ENCODE measurements at places on chromosomes 5 and 9.

DNA sequence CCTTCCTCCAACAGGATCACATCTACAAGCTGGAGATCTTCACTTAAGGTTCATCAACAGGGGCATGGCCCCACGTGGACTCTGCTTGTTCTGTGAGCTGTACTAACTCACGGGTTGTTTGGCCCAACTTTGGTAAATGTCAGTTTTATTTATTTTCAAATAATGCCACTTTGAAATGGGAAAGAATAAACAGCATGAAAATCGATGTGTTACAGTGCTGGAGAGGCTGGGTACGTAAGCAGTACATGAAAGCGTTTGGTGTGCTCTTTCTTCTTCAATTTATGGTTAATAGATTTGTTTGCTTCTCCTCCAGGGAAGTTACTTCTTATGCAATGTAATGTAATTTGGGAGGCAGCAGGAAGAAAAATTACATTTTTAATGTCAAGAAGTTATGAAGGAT lies 389.9 kb upstream of the DAP start:
- DNase-seq = no peak

- DNase-seq = no peak
These were observed 38.1 kb upstream of the EQTN start for GRCh38 chr9:27335075-27335474.

- no peak for DNase-seq
These were observed 15.8 kb downstream of the ISL1 start for GRCh38 chr5:51398875-51399642.

GRCh38 chr9:127390248-127390545 lies 6.8 kb upstream of the SLC2A8 start:
- no peak for DNase-seq

GRCh38 chr5:102306121-102306520 lies 10.0 kb upstream of the SLCO4C1 start:
- no peak for DNase-seq

DNA sequence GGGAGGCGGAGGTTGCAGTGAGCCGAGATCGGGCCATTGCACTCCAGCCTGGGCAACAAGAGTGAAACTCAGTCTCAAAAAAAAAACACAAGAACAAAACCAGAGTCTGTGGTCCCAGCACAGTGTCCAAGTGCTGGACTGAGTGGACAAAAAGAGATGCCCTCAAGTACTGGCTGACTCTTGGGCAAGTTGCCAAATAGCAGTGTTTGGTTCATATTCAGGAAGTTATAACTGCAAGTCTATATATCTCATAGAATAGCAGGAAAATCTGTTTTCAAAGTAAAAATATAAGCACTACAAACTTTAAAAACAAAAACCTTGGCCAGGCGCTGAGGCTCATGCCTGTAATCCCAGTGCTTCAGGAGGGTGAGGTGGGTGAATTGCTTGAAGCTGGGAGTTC lies 7.3 kb downstream of the HABP4 start:
- no peak for DNase-seq

DNA sequence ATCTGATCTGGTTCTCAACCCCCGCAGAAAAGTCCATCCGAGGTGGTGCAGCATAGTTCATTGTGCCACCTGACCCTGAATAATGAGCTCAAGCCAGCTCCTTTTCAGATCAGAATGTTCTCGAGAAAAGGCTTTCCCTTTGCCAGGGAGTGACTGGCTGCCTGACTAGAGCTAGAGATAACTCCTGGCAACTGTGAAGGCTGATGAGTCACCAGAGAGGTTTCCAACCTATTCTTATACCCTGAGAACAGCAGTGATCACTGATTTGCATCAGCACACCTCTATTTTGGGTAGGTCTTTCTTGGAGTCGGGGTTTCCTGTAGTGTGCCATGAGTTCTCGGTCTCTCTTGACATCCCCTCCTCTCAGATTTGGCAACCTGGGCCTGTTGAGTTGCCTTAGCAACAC lies 127.9 kb downstream of the PIK3R1 start:
- no peak for DNase-seq

DNA sequence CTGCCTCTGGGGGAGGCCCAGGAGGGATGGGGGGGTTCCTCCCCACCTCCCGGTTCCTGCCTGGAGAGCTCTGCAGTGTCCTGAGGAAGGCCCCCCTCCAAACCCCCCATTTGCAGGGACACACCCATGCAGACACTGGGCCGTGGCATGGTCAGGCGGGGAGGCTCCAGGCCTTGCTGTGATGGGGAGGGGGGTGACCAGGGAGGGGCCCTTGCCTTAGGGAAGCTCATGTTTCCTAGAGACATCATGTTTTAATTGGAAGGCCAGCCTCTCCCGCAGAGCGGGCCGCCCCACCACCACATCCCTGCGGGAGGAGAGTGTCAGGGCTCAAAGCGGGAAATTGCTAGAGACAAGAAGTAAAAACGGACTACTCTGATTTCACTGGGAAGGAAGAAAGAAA lies 12.0 kb downstream of the PRRX2 start:
- DNase-seq = peak; percentile 73

- DNase-seq = no peak
These were observed 497.0 kb upstream of the GRAMD2B start for GRCh38 chr5:125926172-125926571.

DNA sequence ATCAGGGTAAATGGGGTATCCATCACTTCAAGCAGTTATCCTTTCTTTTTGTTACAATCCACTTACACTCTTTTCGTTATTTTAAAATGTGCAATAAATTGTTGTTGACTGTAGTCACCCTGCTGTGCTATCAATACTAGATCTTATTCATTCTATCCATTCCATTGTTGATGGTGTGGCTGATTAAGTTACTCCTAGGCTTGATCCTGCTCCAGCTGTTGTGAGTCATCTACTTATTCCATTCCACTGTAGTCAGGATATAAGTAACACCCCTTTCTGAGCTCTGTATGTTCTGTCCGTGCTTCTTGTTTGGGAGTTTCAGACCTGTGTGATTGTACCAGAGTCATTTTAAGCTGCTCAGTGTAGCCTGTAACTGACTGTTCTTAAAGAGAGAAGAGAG lies 122.5 kb upstream of the RUSC2 start:
- DNase-seq = no peak

GRCh38 chr5:32933692-32934091 lies 222.6 kb downstream of the NPR3 start:
- no peak for DNase-seq

DNA sequence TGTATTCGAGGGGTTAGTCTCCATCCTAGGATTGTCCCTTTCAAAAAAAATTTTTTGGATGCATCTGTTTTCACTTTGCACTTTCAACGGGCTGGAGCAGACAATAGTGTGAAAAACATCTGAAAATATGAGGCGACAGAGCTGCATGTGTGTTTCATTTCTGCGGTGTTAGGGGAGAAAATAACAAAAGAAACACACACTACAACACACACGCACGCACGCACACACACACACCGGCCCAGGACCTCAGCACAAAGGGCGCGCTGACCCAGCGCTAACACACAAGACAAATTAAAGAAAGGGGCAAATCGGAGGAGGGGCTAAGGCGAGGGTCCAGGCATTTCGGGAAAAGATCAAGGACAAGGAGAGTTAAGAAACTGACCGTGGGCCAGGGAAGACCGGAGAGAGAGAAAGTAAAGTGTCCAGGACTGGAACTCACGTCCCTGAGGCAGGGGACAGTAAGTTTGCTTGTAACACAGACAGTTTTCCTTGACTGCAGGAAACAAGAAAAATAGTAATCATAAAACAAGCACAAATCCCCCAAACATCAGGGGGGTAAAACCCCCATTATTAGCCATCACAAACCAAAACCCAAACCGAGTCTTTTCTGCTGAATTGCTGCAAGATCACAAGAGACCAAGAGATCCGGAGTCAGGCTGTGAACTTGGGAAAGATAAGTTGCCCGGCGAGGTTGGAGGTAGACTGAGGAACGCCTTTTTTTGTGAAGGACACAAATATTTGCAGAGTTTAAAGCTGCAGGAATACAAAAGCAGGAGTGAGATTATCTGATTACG lies 302.1 kb downstream of the PARP8 start:
- DNase-seq = peak; percentile 94

GRCh38 chr5:31825518-31826068 lies 186.7 kb downstream of the PDZD2 start:
- DNase-seq = peak; percentile 74

GRCh38 chr5:36728697-36729543 lies 122.5 kb downstream of the SLC1A3 start:
- DNase-seq = peak; percentile 68

GRCh38 chr5:2801577-2802525 lies 50.4 kb upstream of the IRX2 start:
- no peak for DNase-seq

DNA sequence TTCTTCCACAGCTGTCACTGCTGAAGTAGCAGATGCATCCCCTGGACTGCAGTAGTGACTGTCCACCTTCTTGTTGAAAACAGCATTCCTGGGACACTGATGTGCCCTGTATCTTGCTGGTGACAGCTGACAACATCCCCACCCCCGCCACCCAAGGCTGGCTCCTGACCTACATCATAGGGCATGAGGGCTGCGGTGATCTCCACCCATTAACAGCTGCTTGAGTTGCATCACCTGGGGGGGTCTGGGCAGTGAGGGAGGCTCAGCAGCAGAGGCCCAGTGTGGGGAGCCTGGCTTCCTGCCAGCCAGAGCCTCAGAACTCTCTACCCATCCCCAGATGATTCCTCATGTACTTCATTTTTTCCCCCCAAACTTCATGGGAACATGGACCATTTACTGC lies 4.1 kb downstream of the PRUNE2 start:
- peak; percentile 68 for DNase-seq

DNA sequence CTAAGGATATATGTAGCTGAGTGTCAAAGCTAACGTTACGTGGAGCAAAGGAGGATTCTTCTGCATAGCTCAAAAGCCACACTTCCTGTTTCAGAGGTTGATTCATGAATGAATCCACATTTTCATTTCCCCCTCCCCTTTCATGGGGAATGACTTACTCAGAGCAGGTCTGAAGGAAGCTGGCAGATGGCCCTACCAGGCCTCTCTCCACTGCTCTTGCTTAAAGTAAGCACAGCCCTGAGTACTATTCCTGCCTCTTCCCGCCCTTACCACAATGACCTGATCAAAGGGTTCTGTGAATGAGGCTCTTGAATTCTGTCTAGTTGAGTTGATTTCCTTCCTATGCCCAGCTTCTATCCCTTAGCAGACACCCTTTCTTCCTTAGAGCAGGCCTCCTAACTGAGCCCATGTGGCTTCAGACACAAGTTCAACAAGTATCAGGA lies 6.3 kb downstream of the IGIP start:
- no peak for DNase-seq

DNA sequence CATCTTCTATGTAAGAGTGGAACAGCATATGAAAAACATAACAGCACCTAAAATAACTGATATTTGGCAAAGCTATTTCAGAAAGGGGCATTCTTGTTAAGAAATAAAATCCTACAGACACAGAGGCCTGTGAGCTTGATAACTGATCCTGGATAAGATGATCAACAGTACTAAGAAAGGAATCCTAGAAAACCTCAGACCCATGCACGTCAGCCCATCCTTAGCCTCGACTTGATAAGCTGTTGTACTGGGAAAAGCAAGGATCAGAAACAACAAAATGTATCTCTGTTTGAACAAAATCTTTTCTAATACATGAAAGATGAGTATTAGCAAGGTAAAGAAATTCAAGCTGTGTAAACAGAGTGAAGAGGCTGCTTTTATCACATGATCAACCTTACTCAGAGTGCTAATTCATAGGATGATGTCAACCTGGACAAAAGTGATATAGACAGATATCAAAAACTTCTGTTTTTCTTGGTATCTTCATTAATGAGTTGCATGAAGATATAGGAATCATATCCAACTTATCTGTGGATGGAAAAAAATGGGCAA lies 15.2 kb downstream of the LIFR start:
- DNase-seq = no peak

DNA sequence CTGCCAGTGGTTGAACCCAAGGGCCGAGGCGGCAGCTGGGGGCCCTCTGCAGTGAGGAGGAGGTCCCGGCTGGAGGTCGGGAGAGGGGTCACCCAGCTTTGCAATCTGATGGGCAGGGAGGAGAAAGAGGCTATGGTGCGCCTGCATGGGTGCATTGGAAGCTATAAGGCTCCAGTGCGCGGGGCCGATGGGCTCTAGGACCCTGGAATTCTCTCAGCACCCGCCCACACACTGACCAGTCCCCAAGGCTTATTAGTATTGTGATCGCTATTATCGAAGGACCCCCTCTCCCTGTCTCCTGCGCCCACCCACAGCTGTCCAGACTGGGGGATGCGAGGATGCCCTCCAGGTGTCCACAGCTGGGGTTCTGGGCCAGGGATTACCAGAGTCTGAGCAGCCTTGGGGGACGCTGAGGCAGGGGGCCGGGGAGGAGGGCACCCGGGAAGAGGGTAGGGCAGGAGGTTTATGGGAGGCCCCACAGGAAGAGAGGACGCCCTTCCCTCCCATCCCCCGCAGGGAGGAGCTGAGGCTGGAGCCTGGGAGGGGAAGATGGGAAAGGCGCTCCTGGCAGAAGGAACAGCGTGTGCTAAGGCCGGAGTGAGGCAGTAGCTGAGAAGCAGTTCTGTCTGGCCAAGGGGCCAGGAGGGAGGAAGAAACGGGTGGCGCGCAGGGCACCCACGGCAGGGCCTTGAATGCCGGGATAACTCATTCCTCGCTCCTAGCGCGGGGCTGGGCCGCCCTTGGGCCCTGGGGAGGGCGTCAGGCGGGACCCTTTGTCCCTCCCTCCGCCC lies 24.2 kb downstream of the C9orf50 start:
- no peak for DNase-seq

- DNase-seq = no peak
These were observed 212.2 kb downstream of the C9orf50 start for GRCh38 chr9:129408535-129409215.

GRCh38 chr5:67234671-67235176 lies 38.1 kb upstream of the CD180 start:
- peak; percentile 85 for DNase-seq
